ENCODE measurements at places on chromosomes 3 and 15. TPM values are rescaled to one million over a fixed set of nuclear protein-coding genes. Genes with fewer than 3 reads are reported as not detected.

DNA sequence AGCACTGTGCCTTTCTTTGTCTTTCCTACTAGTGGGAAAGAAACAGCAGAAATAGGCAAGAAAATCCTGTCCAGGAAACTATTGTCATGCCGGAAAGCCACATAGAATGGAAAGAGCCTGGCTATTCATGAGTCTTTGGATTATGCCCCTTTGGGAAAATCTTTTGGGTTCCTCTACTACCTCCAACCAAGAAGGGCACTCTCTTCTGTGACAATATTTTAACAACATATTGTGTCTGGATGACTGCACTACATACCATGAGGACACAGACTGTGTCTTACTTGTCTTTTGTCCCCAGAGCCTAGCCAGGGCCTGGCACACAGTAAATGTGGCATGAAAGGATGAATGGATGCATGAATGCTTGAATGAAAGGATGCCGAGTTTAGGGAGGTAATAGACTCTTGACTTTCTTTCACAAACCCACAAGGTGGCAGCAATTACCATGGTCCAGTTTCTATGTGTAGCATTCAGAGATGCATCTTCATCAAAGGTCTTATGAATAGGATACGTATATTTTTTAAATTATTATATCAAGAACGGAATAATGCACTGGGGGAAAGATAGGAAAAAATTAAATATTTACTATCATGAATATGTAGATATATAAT lies 30.3 kb downstream of the ARL14 start:
- DNase-seq = peak; percentile 21

- DNase-seq = no peak
Measured at GRCh38 chr3:142481196-142481595, 33.4 kb upstream of the XRN1 start.

DNA sequence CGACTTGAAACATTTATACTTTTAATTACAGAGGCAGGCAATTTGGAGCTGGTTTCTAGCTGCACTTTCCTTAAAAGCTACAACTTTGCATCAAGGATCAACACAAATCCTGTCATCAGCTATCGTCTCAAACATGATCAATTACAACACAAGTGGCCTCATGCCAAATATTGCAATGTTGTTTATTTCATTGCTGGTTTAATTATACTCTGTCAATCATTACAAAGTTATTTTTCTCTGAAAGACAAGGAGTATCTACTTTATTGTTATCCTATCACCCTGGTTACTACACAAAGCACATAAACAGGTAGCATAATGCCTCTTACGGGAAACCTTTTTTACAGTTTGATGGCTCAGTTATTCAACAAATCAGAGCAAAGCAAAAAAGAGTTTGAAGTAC lies 58.0 kb upstream of the FOXB1 start:
- no peak for DNase-seq

DNA sequence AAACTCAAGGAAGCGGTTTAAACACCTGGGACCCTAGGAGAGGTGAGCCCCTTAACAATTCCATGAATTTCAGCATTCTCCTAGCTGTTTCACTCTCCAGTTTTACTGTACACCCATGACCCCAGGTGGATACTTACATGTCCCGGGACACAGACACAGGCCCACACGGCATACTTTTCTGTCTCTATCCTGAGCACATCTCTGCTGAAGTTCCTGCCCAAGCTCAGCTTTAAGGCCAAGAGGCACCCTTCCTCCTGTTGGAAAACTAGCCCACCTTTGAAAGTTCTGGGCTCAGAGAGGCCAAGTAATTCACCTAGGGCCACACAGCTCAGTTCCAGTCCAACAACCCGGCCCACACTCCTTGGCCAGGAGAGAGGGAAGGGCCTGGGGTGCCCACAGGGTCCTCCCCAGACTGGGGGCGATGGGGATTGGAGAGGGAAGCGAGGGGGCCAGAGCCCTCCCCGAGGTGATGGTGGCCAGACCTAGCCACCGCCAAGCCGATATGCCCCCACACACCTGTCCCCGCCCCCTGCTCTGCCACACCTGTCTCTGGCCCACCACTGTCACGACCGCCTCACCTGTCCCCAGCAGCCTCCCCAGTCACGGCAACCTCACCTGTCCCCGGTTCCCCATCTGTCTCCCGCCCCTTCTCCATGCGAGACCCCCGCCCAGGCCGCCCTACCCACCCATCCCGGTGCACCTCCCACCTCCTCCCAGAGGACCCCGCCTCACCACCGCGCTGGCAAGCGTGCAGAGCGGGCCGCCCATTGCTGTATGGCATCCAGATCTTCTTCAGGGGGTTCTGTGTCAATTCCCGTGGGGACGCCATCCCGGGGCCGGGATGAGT lies 431 bp downstream of the PFKFB4 start:
- no peak for DNase-seq

- no peak for DNase-seq
Measured at GRCh38 chr15:57038496-57038895, 120.1 kb downstream of the TCF12 start.

DNA sequence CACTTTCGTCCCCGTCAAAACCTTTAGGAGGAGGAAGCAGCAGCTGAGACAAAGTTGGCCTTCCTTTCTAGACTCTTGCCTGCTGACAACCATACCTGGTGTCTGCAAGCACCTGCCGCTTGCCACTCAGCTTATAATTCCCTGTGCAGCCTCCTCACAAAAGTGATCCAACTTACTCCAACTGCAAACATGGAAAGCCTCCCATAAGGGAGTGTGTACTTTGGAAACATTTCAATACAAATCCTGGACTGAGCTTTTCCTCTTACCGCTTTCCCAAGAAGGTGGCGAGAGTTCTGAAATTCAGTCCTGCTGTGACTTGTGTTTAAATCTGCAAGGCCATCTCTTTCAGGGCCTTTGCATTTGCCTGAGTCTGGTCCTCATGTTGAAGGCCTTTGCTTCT lies 86.8 kb downstream of the LARS2 start:
- no peak for DNase-seq

GRCh38 chr3:140545756-140546155 lies 132.1 kb upstream of the TRIM42 start:
- no peak for DNase-seq

DNA sequence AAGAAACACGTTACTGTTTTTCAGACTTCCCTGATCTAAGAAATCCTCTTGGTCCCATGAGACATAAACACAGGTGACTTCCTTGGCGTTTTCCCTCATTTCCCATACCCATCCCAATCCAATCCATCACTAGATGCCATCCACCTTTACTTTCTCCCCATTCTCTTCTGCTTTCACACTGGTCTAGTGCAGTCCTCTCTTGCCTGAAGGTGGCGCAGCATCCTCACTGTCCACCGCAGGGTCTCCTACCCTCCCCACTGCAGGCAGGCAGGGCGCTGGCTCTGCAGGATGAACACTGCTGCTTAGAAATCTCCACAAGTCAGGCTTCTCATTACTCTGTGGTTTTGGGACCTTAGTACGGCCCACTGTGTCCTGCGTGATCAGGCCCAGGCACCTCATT lies 58.2 kb downstream of the RAB7A start:
- DNase-seq = peak; percentile 25

DNA sequence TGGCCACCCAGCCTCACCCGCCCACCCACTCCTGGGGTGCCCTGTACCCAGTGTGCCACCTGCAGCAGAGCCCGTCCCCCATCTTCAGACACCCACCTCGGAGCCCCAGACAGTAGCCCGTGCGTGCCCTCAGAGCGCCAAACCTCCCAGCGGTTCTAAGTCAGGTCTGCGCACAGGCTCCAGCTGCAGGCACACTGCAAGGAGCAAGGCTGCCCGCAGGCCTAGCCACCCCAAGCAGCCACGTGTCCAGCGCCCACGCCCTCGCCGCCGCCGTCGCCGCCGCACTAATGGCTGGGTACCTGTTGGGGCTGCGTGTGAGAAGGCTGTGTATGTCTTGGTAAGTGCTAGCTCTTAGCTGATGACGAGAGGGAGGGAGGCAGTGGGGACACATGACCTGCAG lies 8.8 kb upstream of the CHST14 start:
- DNase-seq = no peak

DNA sequence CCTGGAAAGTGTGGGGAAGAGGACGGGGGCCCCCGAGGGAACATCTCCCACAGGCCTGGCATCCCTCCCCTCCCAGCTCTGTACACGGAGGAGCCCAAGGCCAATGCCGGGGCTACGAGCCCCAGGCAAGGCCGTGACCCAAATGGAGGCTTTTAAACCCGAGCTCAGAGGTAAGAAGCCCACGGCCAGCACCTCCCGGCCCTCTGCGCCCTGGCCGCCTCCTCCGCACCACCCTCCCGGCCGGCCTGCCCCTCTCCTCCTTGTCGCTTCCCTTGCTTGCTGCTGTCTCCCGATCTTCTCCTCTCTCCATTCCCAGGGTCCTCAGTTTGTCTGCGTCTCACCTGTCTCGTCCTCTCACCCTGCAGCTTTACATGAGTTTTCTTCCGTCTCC lies 1.3 kb downstream of the MUC4 start:
- no peak for DNase-seq

GRCh38 chr15:31606194-31606669 lies 279.6 kb downstream of the KLF13 start:
- DNase-seq = no peak

GOLGA6L4 gene
- total RNA-seq = 3.4 TPM

TLR9 gene
- under 0.01 TPM for total RNA-seq

ERICH6 gene
- not detected for total RNA-seq

ROPN1 gene
- total RNA-seq = 0.16 TPM

ANKUB1 gene
- total RNA-seq = 0.78 TPM

All from occipital lobe (tissue), 3 donors.